ENCODE measurements at places on chromosomes 5 and 9. TPM values are rescaled to one million over a fixed set of nuclear protein-coding genes. Genes with fewer than 3 reads are reported as not detected.

Gene MYO10
- total RNA-seq: 40.1 TPM

Gene ANKRD18A
- total RNA-seq: 2.8 TPM

Gene PGM5
- total RNA-seq: 13.8 TPM

Gene PSD2
- 0.20 TPM for total RNA-seq

Gene ADAMTSL2
- total RNA-seq: 1.5 TPM

Gene TMEM252
- not detected for total RNA-seq

Gene MOB3B
- 4.5 TPM for total RNA-seq

Gene FRMD3
- 10.1 TPM for total RNA-seq
